GM19239 (cell line): ENCODE measurements at places on chromosomes 12 and 14.

GRCh38 chr14:70013271-70013873 is 134.2 kb downstream of the SMOC1 start:
- peak; percentile 33 for DNase-seq

DNA sequence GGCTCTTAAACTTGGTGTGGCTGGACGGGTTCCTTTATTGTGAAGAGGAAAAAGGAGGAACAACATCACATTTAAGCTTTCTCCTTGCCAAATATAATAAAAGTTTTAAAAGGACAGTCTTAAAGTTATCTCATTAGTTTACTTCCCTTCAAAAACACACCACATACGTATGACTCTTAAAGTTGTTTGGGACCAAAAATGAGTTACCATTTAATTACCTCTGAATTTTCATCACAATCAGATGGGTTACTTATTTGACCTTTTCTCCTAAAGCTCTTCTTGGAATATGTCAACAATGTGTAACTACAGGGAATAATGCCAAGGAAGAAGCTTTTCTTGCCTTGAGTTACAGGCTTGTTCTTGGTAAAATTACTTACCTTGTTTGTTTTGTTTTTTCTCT is 16.4 kb downstream of the RAB21 start:
- DNase-seq = no peak

DNA sequence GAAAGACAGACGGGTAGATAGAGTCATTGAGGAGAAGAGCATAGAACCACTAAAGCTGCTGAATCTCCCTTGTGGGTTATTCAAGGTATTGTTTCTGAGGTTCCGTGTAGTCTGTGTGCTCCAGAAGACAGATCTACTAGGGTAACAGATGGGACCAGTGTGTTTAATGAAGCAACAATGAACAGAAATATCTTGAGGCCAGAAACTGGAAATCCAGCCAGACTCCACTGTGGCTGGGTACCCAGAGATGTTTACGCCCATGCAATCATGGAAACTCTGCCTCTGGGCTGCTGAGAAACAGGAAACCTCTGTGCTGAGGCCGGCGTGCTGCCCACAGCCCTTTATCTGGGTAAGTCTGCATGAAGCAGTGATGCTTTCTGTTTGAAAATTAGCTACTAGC is 8.3 kb downstream of the PROX2 start:
- no peak for DNase-seq

GRCh38 chr12:89693639-89694202 is 14.9 kb downstream of the ATP2B1 start:
- DNase-seq = no peak

- no peak for DNase-seq
Measured at GRCh38 chr14:64364907-64365306, 23.2 kb upstream of the MTHFD1 start.

DNA sequence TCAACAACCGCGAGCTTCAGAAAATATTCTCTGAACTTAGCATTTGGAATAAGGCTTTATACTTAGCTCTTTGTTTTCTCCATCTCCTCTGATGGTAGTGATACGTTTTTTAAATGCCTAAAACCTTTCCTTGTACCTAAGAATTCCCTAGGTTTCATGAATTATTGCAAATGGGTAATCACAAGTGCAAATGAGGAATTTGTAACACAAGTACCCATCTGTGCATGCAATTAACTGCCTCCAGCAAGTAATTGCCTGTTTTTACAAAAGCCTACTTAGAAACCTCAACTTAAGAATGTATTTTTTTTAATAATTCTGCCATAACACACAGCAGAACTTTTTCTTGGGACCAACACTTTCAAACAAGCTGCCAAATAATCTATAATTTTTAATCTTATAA is 149.2 kb downstream of the PHLDA1 start:
- DNase-seq = no peak

GRCh38 chr14:62097824-62098223 is 335.6 kb downstream of the SNAPC1 start:
- no peak for DNase-seq

DNA sequence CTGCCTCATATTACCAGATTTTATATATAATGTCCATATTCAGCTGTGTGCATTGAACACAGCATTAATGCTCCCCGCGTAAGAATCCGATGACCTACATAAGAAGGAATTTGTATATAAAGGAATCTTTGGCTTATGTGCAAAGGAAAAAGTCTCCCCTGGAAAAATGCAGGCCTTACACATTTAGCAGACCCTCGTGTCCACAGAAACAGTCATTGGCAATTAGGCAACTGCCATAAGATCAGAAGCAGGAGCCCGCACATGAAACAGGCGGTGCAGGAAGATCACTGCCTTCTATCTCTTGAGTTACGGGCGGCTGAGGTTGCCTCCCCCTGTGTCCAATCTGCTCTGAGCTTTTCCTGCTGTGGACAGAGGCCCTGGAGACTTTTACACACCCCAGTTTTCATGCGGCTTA is 63.2 kb upstream of the RFX4 start:
- no peak for DNase-seq

DNA sequence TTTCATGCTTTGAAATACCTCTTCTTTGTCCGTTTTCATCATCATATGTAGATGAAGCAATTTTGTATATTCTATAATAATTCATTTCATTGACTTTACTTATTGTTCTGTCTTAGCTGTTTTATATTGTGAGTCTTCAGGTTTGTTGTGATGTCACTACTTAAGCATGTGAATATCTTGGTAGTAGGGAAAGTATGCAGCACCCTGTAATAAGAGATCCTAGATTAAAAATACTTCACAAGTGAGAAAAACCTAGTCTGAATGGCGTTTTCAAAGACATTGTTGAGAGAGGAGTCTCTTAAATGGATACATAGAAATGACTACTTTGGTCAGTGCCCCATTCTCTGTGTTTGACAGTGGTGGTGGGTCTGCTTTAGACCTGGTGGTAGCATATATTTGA is 61.4 kb downstream of the SLC16A7 start:
- no peak for DNase-seq

- DNase-seq = no peak
Measured at GRCh38 chr12:54039417-54040147, 6.7 kb downstream of the HOXC5 start.

- no peak for DNase-seq
Measured at GRCh38 chr14:73758392-73759182, 44.4 kb upstream of the PNMA1 start.

DNA sequence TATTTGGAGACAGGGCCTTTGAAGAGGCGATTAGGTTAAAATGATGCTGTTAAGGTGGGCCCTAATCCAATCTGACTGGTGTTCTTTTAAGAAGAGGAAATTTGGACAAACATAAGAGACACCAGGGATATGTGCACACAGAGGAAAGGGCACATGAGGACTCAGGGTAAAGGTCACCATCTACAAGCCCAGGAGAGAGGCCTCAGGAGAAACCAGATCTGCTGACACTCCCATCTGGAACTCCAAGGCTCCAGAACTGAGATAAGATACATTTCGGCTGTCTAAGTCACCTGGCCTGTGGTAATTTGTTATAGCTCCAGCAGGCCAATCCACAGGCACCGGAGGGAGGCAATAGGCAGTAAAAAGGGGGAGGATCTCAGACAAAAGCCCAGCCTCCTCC is 48.6 kb downstream of the KICS2 start:
- no peak for DNase-seq

DNA sequence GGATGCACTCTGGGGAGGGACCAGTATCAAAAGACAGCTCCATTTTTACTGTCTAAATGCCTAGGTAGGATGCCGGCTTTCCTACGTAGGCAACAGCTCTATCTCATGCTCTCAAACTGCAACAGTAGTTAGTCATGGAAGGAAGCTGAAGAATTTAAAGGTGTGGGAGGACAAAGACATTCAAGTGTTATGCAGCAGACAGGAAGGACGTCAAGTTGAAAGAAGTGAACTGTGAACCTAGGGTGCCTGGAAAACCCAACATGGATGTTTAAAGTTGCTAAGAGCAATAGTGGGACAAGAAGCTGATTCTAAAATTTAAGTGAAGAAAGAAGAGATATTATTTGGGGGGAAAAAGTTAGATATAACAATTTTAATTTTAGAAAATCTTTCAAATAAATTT is 5.9 kb downstream of the SEC23A start:
- DNase-seq = no peak

GRCh38 chr12:72493407-72493806 is 221.2 kb downstream of the TRHDE start:
- DNase-seq = no peak

- DNase-seq = no peak
Measured at GRCh38 chr12:112163471-112163991, 38.2 kb downstream of the TRAFD1 start.

DNA sequence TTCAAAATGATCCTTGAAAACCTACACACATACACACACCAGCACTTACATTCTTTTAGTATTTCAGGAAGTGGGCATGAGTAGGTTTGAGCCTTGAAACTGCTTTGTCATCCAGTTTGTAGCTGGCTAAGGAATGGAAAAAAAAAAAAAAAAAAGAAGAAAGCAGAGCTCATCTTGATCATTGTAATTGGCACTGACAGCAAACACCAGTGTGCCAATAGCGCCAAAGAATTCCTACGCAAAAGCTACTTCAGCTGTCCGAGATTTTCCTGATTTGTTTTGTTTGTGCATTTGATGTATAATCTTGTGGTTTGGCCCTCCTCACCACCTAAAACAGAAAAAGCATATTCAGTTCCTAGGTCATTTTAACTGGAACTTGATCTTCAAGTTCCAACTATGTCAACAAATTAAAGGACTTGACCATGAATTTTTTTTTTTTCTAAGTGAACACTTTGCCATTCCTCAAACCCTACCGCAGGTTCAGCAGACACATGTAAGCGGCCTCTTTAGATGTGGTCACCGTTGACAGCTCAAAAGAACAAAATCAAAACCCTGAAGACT is 57.3 kb downstream of the FLRT2 start:
- no peak for DNase-seq

DNA sequence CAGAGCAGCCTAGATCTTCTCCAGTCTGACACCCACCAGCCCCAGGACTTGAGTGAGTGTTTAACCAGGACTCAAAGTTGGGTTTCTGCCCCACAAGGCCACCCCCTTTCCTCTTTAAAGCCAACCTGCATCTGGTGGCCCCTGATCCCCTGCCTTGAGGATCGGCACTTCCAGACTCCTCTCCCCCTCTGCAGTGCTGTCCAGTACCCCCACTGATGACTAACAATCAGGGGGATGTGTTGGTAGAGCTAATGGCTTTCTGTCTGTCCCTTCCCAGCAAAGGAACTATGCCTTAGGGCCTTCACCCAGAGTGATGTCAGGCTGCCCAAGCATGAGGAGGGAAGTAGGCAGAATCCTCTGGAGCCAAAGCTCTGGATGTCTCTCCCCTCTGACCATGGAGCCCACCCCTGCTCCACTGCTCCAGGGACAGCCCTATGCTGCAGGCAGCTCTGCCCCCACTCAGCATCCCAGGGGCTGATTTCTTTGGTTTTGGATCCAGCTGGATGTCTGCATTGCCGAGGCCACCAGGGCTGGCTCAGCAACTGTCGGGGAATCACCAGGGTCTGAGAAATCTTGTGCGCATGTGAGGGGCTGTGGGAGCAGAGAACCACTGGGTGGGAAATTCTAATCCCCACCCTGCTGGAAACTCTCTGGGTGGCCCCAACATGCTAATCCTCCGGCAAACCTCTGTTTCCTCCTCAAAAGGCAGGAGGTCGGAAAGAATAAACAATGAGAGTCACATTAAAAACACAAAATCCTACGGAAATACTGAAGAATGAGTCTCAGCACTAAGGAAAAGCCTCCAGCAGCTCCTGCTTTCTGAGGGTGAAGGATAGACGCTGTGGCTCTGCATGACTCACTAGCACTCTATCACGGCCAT is 42.9 kb downstream of the DAD1 start:
- no peak for DNase-seq

DNA sequence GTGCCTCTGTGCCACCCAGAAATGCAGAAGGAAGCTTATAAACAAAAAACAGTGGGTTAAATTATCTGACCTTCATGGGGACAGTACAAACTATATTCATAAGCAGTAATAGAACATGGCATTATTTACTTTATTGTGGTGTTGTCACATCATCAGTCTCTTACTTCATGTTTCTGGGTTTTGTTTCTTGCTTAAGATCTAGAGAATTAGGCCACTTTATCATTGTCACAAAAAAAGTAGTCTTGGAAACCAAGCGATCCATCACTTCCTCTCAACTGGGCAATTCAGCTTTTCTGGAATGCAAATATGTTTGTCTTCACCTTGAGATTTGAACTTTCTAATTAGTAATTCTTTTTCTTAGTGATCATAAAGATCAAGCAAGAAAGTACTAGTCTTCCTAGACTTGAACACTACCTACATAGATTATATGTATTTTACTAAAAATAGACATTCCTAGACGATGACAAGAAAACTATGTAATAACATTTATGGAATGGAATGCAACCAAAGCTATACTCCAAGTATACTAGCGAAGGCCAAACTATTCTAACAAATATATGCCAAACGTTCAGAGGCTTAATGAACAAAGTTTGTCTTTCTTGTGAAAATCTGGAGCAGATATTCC is 363.4 kb downstream of the DAD1 start:
- no peak for DNase-seq

GRCh38 chr14:81523616-81524015 is 10.0 kb downstream of the SEL1L start:
- no peak for DNase-seq

- DNase-seq = no peak
Measured at GRCh38 chr12:117400912-117401311, 39.5 kb upstream of the NOS1 start.

- no peak for DNase-seq
Measured at GRCh38 chr12:98042668-98043067, 472.7 kb upstream of the TMPO start.

- DNase-seq = no peak
Measured at GRCh38 chr14:61406198-61406597, 84.8 kb downstream of the PRKCH start.

- DNase-seq = peak; percentile 16
Measured at GRCh38 chr14:64598404-64598803, 48.6 kb downstream of the PPP1R36 start.

- no peak for DNase-seq
Measured at GRCh38 chr14:45716572-45716971, 463.6 kb upstream of the MIS18BP1 start.

DNA sequence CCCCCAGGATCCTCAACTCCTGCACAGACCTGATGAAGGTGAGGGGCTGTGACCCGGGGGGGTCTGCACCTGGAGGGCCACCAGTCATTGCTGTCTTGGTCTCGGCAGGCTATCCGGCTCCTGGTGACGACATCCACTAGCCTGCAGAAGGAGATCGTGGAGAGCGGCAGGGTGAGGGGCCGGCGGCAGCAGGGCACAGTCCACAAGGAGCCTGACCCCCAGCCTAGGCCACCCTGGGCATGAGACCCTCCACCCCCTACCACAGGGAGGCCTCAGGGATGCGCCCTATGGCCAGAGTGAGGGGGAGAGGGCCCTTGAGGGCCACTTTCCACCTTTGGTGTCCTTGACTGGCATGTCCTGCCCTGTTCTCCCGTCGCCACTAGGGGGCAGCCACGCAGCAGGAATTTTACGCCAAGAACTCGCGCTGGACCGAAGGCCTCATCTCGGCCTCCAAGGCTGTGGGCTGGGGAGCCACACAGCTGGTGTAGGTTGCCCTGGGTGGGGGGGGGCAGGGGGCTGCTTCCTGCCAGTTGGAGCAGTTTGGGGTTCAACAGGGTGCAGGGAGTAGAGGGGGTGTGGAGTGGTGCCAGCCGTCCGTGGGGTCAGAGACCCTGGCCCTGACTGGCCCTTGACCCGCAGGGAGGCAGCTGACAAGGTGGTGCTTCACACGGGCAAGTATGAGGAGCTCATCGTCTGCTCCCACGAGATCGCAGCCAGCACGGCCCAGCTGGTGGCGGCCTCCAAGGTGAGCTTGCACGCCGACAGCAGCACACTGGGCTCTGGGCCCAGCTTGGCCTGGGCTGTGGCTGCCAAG is 25.0 kb downstream of the HIP1R start:
- DNase-seq = peak; percentile 97

- DNase-seq = no peak
Measured at GRCh38 chr12:124732275-124733075, 131.2 kb downstream of the SCARB1 start.
